Right renal pelvis (tissue), 4 donors: ENCODE measurements at places on chromosomes 11 and 22. TPM values are rescaled to one million over a fixed set of nuclear protein-coding genes. Genes with fewer than 3 reads are reported as not detected.

Gene LRRN4CL
- polyA plus RNA-seq, result 1.2 TPM

Gene CBLIF
- not detected for polyA plus RNA-seq

Gene DEUP1
- 0.96 TPM for polyA plus RNA-seq

Gene RAPSN
- 0.18 TPM for polyA plus RNA-seq

Gene NELL1
- polyA plus RNA-seq, result 3.4 TPM
